C1 segment of cervical spinal cord (tissue), 14 donors: ENCODE measurements at places on chromosomes 6 and 20.

- no peak for DNase-seq
These were observed 103.5 kb downstream of the JARID2 start for GRCh38 chr6:15349379-15349778.

DNA sequence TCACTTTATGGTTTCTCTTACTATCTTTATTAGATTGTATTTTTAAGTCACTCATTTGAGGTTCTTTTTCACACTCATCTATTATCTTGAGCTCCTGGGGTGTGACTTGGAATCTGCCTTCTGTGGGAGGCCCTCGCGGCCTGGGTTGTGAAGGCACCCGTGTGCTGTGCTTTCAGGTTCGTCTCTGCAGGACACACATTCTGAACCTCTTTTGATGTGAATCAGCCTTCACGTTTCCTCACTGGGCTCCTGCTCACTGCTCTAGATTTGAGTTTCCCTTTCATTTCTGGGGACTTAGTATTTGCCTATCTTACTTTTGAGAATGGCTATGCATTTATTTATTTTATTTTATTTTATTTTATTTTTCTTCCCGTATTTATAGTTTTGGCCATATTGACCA, 97.8 kb downstream of the PACRG start:
- DNase-seq = no peak

DNA sequence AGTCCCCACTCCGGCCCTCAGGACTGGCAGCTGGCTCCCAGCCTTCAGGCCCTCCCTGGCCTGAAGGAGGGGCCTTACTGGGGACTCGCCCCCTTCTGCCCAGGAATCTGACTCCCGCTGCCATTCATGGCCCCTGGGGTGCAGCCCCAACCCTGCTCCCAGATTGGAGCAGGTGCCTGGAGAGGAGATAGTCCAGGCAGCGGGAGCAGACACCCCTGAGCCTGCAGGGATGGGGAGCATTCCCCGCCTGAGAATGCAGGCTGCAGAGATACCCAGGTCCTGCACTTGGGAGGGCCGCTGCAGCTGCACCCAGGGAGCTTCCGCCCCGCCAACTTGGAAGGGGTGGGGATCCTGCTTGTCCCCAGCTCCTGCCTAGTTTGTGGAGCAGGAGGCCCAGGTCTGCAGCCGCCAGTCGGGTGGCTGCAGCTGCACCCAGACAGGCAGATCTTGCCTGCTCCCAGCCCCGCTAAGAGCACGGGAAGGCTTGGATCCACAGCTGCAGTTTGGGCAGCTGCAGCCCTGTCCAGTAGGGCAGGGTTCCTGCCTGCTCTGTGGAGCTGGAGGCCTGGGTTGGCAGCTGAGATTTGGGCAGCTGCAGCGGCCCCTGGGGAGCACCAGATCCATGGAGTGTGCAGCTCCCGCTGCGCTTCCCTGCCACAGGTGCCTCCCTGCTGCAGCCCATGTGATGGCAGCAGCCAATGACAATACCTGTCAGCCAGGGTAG, 5.2 kb downstream of the GTSF1L start:
- no peak for DNase-seq

DNA sequence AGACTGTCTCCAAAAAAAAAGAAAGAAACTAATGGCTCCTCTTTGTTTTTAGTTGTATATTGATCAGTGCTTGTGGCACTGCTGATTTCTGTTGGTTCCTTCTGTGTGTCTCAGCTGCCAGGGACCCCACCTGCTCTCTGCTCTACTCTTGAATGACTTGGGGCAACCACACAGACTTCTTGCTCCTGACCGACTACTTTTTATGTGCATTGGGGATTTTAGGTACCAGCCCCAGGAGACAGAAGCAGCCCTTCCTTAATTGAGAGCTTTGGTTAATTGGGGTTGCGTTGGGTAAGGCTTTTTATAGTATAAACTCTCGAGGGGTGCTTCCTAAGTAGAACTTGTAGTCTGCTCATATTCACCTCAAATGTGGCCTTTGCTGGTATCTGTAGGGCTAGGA, 6.9 kb downstream of the STK35 start:
- DNase-seq = no peak

DNA sequence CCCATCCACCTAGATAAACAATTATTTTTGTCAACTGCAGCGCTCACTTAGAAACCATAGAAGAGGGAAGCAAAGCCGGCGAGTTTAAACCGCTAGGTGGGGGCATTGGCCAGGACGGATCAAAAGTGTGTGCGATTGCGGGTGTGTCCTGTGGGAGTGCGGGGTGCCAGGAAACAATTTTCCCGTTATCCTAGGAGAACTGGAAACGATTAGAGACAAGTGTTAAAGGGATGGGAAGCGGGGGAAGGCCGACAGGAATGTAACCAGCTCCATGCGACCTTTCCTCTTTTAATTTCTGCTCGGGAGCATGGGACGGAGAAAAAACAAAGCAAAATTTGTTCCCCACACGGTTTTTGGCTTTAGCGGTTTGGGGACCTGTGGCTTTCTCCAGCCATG, 2.8 kb upstream of the HTR1B start:
- no peak for DNase-seq

DNA sequence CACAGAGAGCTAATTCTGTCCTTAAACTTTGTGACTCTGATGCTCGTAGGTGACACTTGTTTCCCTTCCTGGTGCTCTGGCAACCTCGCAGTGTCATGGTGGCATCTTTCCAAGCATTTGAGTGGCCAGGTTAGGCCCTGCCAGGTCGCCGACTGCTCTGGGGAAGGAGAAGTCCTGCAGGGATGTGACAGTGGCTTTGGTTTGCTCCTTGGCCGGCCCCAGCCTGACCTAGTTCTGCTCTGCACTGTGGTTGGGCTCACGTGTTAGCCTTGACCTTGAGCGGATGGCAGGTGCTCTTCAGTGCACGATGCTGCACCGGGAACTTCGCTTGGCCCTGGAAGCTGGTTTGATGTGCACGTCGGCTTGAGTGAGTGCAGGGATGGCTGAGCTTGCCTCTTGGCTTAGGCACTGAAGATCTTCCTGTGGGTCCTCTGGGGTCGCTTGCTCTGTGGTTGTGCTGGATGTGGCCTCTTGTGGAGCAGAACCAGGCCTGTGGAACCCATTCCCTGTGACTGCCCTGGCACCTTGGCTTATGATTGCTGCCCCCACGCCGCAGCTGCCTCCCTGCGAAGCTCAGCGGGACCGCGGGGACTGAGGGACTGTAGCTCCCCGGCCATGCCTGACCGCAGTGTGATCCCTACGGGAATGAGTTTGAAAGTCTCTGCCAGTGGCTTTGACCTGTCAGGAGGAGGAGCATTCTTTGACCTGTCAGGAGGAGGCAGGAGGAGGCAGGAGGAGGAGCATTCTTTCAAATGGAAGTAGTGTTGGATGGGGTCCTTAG, 8.7 kb downstream of the OSBPL2 start:
- no peak for DNase-seq

GRCh38 chr6:44117397-44118128, 9.7 kb downstream of the MRPL14 start:
- DNase-seq = no peak

DNA sequence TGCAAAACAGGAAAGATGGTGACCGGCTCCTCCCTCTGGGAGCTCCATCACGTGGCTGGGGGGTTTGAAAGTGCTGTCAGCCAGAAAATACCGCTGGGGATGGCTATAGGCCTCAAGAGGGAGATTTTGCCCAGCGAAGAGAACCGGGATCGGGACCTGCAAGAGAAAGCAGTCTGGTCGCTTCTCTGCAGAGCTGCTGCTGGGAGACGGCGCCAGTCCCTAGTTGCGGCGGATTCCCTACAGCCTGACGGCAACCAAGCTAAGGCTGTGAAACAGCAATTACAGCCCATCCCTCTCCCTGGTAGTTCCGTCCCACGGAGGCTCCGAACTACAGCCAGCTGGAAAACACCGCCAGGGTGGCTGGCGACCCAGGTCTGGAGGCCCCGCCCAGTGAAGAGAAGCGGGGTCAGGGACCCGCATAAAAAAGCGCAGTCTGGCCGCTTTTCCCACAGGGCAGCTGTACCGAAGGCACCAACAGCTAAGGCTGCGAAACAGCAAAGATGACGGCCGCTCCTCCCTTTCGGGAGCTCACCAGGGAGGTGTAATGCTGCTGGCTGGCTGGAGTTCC, 238.1 kb upstream of the IRAK1BP1 start:
- no peak for DNase-seq

GRCh38 chr20:32509639-32510066, 75.5 kb downstream of the NOL4L start:
- DNase-seq = no peak

- no peak for DNase-seq
These were observed 51.9 kb upstream of the MARCKS start for GRCh38 chr6:113805173-113805790.

DNA sequence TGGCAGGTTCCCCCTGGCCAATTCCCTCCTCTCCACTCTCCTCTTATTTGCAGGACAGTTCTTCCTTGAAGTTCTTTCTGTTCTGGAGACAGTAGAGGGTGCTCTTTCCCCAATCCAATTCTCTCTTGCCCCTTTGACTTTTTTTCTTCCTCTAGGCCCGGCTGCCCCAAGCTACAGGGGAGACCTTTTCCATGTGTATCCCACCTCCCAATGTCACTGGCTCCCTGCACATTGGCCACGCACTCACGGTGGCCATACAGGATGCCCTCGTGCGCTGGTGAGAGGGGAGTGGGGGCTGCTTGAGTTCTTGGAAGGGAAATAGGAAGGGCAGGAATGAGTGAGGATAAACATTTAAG, 1.5 kb downstream of the VARS2 start:
- peak; percentile 54 for DNase-seq

DNA sequence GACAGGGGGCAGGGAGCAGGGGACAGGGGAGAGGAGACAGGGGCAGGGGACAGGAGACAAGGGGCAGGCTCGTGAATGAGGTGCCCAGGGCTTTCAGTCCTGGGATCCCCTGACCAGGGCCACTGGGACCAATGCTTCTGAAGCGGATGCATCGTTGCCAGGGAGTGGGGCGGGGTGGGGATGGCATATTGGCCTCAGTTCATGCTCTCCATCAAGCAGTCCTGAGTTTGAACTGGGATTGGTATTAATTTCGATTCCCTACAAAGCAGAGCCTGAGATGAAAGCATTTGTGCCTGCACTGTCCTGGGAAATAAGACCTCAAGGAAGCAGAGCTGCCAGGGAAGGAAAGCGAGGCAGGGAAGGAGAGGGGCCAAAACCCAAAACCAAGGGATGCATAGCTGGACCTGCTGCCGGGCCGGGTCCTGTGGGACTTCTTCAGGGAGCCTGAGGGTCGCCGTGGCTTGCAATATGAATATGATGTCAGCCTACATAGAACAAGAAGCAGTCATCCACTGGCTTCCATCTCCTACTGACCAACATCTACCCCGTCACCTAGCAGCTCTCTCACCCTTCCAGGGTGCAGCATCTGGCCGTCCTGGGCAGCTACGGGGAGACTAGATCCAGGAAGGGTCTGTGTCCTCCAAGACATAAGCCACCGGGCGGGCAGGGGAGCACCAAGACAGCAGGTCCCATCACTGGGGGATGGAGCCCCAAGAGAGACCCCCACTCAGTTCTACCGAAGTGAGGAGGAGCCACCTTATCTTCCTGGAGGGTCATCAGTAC, 233.3 kb downstream of the SYNDIG1 start:
- no peak for DNase-seq

- no peak for DNase-seq
These were observed 1813.6 kb upstream of the DEFB115 start for GRCh38 chr20:29443819-29444218.

DNA sequence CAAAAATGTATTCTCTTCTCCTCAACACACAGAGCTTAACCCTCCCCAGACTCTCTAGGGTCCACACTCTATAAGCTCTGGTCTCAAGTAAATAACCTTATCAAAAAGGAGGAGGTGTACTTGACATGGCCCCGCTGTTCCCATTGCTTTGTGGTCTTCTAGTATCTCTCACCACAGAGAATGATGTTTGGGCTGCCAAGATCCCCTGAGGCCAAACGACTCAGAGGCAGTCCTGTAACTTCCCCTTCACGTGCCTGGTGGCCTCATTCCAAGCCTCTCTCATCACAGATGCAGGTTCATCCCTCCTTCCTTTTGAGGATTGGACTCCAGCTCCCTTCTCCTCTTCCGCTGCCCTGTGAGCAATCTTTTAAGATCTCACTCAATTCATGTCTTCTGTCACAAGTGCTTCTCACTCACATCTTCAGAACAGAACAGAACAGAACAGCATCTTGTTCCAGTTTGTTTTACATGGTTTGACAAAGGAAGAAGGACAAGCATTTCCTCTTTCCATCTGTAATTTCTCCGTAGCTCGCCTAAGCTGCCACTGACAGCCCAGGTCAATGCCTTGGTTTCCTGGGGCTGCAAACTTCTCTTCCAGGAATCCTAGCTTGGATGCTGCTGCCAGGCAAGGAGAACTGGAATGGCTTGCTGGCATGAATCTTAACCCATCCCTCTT, 541.5 kb downstream of the CD83 start:
- no peak for DNase-seq

- no peak for DNase-seq
These were observed 738.1 kb downstream of the QKI start for GRCh38 chr6:164152611-164153010.

- DNase-seq = peak; percentile 82
These were observed at the start of gene PPARD for GRCh38 chr6:35342258-35343091. PPARD (plus strand) TSS chr6:35342558; CDS start chr6:35411088, 68,530 bp downstream.
